Fibroblast of lung (primary cell): ENCODE measurements at places on chromosomes 5 and 9. TPM values are rescaled to one million over a fixed set of nuclear protein-coding genes. Genes with fewer than 3 reads are reported as not detected.

The ERMP1 gene
- 12.1 and 25.4 TPM in 2 replicates for total RNA-seq

The IER5L gene
- 71.5 and 97.3 TPM in 2 replicates for total RNA-seq

The NDOR1 gene
- total RNA-seq: 2.6 and 3.1 TPM in 2 replicates

The ADAMTS6 gene
- total RNA-seq: 45.2 and 48.3 TPM in 2 replicates

The LCN6 gene
- not detected in 2 replicates for total RNA-seq

The TLX3 gene
- not detected in 2 replicates for total RNA-seq

The FOXE1 gene
- total RNA-seq: not detected in 2 replicates

The HMCN2 gene
- under 0.01 TPM in 2 replicates for total RNA-seq

The RELL2 gene
- total RNA-seq: 2.6 and 3.0 TPM in 2 replicates

The PCDHGB5 gene
- total RNA-seq: 17.5 and 21.5 TPM in 2 replicates
